ENCODE measurements at places on chromosomes 12 and 14. TPM values are rescaled to one million over a fixed set of nuclear protein-coding genes. Genes with fewer than 3 reads are reported as not detected.

Gene ITGA5
- 115 TPM for polyA plus RNA-seq

DNA sequence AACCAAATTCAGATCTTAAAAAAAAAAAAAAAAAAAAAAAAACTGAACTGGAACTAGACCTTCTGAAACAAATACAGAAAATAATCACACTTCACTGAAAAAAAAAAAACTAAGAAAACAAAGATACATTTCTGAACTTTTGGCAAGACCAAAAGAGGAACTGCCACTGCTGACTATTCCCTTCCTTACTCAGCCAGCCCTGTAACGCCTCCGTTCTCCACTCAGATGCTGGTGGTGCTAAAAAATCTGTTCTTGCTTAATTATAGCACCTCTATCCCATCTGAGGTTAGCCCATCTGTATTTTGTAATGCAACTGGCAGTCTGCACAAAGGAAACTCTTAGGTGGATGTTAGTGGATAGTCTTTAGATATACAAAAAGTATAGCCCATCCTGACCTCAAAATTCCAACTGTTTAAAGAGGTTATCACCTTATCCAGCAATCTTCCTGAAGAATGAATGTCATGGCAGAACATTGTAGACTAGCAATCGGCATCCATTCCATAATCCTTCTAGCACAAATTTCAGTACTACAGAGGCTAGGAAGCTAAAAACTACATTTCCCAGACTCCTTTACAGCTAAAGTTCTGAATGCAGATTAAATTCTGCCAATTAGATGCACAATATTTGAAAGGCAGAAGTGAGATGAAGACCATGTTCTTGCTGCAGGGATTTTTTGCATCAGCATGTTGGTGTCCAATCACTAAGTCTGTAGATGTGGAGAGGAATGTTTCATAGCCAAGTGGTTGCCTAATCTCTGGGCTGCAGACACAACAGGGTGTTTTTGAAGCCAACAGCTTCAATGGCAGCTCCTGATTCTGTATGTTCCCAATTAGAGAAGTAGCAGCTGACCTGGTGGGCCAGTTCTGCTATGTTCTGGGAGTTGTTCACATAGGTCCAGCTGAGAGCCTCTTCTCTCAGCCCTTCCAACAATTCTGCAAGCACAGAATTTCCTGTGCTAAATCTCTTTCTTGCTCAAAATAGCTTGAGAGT is 5.7 kb downstream of the MAP3K9 start:
- DNase-seq: no peak

Gene KRT7
- 0.48 TPM for polyA plus RNA-seq

GRCh38 chr12:75834591-75834990 is 197.0 kb downstream of the PHLDA1 start:
- no peak for DNase-seq

GRCh38 chr12:83008703-83009102 is 322.0 kb downstream of the TMTC2 start:
- no peak for DNase-seq

DNA sequence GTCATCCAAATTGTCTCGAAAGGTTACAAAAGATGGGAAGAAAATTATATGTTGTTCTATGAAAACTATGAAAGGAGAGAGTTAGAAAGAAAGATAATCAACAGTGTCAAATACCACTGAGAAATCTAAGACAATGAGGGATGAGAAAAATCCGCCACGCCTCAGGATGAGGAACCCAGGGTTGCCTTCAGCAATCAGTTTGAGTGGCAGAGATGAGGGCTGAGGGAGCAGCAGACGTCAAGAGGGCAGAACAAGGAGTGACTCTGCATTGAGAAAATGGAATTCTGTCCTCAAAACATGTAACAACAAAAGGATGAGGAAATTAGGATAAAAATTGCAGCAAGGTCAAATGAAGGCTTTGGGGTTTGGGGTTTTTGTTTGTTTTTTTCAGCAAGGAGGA is 18.3 kb upstream of the OXA1L start:
- no peak for DNase-seq

GRCh38 chr12:115752156-115752555 is 525.3 kb downstream of the MED13L start:
- no peak for DNase-seq
